ENCODE measurements at places on chromosomes 12 and 14.

- no peak for DNase-seq
Measured at GRCh38 chr14:49975276-49975675, 82.4 kb downstream of the ARF6 start.

DNA sequence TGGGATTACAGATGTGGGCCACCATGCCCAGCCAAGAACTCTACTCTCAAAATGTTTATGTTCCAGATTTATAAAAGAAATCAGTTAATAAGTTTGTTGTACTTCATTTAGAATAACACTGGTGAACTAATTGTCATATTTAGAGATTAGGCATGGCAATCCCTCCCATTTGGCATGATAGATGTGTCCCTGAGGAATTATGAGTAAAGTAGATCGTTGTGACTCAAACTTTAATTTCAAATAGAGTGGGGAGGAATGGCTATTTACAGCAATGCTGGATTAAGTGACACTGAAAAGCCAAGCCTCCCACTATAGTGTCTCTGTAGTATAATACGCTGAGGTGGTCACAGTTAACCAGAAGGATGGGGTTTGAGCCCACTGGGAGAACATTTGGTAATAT is 39.3 kb upstream of the RTRAF start:
- DNase-seq = no peak

DNA sequence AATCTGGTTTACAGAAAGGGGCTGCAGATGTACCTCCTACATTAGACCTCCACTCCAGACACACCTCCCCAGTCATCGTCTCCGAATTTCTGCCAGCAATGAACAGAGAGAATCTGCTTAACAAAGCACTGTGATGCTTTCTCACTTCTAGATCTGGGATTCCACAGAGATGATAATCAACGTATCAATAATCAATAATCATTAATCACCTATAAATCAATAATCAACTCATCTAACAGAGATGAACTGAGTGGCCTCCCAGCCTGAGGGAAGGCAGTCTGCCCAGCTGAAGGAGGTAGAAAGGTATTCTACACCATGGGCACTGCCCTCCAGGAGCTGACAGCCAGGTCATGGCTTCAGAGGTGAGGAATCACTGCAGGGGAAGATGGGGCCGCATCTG is 183.2 kb downstream of the TMEM132D start:
- DNase-seq = no peak

DNA sequence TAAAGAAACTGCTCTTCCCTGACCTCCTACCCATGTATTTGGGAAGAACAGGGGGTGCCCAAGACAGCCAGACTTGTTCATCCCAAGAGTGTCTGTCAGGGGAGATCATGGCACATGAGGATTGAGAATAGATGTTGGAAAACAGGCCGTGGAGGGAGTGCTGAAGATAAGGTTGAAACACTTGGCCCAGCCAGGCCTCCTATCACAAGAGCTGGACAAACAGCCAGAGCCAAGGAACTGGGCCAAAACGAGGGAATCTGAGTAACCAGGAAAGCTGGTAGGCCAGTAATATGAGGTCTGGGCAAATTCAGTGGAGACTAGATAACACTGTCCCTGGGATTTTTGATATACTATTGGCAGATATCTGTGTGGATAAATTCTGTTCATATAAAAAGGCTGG is 161.7 kb downstream of the TMX1 start:
- no peak for DNase-seq

- no peak for DNase-seq
Measured at GRCh38 chr12:1350934-1351240, 243.5 kb downstream of the FBXL14 start.

DNA sequence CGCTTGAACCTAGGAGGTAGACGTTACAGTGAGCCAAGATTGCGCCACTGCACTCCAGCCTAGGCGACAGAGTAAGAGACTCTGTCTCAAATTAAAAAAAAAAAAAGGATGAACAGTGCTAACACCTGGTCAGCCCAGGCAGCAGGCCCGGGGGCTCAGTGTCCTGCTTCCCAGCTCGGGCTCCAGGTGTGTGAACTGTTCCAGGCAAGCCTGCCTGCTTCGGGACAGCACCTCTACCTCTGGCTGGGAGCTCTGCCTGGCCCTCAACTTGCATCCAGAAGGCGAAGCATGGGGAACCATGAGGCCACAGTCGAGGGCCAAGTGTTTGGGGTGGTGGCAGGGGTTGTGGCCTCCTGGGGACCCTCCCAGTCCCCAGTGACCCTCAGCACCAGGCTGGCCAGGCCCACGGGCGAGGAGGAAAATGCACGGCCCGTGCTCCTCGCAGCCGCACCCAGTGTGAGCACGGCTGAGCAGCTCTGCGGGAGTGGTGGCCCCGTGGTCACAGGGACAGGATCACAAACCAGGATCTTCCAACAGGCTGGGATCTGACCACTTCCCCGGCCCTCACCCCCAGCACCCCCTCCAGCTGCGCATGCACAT is 15.5 kb downstream of the CDCA4 start:
- DNase-seq = no peak

DNA sequence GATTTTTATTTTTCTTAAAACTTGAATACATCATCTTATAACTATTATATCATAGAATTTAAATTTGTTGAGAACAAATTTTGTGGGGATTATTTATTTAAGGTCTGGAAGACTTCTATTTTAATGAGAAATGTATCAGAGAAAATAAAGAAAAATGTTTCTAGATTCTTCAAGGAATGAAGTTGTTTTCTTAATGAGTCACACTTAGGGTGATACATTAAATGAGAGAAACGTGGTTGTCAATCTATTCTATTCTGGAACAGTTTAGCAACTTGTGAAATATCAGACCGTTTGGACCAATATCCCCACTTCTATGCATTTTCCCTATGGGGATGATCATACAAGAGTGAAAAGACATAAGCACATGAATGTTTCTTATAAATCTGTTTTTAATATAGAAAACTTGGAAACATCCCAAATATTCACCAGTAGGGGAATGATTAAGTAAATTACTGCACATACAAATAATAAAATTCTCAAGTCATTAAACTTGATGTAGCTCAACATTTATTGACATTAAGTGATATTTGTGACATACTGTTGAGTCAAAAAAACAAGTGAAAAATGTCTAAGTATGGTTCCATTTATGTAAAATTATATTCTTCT is 88.5 kb downstream of the E2F7 start:
- DNase-seq = no peak

DNA sequence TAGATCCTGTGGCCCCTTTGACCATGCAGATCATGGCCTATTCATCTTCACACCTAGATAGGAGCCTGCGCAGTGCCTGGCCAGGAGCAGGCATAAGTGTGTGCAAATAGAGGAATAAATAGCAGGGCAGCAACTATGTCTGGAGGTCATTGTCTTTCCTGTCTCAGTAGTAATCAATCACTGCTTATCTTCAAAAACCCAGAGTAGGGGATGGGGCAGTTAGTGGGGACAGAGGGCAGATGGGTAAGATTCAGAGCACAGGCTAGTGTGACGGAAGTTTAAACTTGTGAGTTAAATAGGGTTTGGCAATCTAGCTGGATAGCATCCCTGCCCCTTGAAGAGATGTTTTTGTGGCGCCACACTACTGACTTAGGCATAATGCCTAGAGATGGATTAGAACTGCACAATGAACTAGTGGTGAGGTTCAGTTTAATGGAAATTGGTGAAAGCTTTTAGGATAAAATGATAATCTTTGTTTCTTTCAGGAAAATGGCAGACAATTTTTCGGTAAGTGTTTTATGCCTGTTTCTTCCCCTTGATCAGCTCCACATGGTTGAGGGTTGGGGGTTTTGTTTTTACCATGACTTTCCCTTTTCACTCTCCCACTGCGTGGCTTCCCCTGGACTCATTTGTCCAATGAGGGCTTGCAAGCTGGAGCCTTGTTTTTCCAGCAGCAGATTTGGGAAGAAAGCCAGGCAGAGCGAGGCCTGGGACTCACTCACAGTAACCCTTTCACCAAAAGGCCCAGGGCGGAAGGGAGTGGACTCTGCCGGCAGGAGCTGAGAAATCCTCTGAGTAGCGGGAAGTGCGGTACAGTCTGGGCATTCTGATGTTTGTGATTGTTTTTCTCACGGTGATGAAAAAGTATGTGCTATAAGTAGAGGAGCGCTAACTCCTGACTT is 8.1 kb downstream of the LGALS3 start:
- DNase-seq = no peak

GRCh38 chr12:18849080-18849479 is 111.2 kb downstream of the CAPZA3 start:
- DNase-seq = no peak

DNA sequence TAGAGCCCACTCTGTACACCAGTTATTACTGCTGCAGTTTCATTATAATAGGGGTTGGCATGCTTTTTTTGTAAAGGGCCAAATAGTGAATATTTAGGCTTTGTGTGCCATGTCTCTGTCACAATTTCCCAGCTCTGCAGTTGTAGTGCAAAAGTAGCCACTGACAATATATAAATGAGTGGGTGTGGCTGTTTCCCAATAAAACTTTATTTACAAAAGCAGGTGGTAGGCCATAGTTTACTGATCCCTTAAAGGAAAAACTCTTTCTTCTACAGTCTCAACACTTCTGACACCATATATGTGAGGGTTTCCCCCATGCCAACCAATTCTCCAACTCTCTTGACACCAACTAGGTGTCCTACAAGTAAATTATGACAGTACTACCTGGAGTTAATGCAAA is 110.2 kb upstream of the NAP1L1 start:
- no peak for DNase-seq

DNA sequence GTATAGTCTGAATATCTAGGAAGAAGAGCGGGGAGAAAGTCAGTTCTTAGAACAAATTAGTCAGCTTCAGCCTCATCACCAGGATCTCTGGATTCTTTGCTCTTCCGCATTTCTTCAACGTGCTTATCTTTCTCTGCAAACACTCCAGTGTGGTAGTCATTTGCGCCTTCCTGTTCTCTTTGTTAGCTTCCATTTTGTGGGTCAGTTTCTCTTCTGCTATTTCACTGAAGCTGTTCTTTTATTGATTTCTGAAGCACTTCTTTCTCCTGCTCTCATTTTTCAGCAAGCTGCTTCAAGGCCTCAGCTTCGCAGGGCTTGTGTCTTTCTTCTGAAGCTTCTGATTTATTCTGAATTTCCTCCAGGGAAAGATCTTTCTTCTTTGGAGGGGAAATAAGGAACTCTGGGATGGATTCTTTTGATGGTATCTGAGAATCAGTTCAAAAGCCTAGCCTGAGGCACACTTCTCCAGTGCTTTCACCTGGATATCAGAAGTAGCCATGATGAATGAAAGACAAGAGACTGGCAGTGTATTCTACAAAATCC is 13.5 kb downstream of the AMN1 start:
- DNase-seq = no peak

DNA sequence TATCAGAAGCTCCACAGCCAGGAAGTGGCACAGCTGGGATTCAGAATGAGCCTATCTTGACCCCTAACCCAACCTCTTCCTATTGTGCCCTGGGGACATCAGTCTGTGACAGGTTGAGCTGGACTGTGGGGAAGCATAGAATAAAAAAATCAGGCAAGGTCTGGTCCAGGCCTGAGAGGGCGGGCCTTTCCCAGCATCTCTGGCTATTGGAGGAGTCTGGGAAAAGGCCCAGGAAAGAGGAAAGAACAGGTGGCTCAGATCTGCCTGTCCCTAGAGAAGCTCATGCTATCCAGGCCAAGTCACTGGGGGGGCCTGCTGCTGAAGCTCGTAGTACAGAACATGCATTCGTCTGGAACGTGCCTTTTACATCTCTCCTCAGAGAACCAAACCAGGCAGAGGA is 100.5 kb downstream of the PPM1H start:
- DNase-seq = no peak

DNA sequence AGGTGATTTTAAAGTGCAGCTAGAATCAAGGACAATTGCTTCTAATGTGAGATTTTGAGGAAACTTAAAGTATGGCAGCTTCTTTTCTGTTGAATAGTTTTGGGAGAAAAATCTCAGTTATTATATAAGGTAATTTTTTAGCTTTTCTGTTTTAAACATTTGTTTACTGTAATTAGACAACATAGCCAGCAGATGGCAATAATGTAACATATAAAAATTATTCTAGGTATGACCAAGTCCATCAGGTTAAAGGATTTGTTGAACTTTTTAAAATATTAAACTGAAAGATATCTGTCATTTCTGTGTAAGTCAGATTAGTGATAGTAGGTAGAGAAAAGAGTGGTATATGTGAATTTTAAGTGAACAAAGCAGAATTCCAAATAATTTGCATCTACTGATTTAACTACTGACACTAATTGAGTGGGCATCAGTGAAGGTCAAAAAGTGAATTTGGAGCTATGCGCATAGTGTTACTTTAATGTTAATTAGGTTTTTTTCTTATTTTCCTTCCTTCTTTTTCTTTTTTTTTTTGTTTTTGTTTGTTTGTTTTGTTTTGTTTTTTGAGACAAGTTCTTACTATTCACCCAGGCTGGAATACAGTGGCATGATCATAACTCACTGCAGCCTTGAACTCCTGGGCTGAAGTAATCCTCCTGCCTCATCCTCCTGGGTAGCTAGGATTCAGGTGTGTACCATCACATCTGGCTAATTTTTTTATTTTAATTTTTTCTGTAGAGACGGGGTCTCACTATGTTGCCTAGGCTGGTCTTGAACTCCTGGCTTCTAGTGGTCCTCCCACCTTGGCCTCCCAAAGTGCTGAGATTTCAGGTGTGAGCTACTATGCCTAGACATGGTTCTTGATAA is 18.6 kb downstream of the PRORP start:
- no peak for DNase-seq

GRCh38 chr14:35159742-35160409 is 37.5 kb downstream of the PRORP start:
- no peak for DNase-seq

DNA sequence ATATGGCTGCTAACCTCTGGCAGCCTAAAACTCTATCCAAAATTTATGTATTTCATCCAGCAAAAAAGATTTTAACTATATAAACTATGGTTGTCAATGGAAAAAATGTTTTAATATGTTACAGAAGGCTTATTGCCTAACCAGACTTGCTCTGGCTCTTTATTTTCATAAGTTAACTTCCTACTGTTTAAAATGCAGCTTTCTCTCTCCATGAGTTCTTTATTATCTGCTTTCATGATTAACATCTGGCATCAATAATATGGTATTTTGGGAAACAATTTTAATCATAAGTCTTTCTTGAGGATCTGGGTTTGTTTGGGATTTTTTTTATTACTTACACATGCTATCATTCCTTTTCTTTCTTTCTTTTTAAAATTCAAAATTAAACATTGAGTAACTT is 20.5 kb downstream of the KERA start:
- no peak for DNase-seq

GRCh38 chr14:24631749-24632335 is 2.1 kb downstream of the GZMB start:
- DNase-seq = no peak

- no peak for DNase-seq
Measured at GRCh38 chr12:89875225-89875624, 166.6 kb upstream of the ATP2B1 start.

- DNase-seq = no peak
Measured at GRCh38 chr14:67943947-67944346, 124.4 kb downstream of the RAD51B start.

DNA sequence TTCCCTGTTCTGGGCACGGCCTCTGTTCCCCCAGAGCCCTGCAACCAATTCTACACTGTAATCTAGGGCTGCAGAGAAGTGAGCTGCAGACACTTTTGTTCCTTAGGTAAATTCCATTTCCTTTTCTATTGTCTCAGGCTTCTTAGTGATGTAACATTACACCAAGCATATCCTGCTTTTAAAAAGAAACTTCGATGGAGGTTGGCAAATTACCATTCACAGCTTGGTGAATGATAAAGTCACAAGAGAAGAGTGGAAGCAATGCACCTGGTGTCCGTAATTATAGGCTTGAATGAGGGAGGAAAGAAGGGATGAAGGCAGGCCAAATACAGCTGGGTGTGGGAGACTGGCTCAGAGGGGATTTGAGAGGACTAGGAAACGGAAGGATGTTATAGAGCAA is 68.6 kb downstream of the PPM1A start:
- DNase-seq = no peak

GRCh38 chr14:102097441-102098135 is 10.7 kb upstream of the HSP90AA1 start:
- no peak for DNase-seq

All from stimulated activated CD4-positive, alpha-beta T cell treated with anti-CD3 and anti-CD28 coated beads, TNF-alpha, amount 100 ng/mL, for 4 hours (primary cell).